GM13977 (cell line): ENCODE measurements at places on chromosomes 4 and X.

DNA sequence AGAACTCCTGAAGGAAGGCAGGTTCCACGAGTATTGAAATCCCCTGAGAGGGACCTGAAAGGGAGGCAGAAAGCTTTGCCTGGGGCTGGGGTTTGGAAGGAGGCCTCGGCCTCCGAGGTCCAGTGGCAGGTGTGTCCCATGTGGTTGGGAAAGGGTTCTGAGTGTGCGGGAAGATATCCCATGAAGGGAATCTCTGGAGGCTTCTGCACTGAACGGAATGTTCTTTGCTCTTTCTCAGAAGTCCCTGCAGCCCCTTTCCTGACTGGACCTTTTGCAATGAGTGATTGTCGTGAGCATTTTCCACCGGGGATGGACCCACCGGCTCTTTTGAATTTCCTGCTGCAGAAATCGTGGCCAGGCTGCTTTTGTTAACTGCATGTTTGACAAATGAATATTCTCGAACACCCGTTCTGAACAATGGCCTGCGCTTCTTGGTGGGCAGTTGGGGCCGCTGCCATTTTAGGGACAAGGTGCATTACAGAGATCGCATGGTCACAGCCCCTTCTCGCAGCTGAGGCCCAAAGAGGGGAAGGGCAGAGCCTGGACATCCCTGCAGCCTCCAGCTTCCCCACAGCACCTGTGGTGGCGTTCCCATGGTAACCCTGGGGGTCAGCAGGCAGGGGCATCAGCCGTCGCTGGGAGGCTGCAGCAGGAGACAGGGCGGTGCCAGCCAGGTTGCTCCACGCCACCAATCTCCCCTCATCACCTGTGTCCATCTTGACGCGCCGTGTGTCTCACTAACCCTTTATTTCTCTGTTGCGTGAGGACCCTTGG, 18.3 kb upstream of the HTRA3 start:
- DNase-seq, result no peak

GRCh38 chr4:53943345-53944085, 120.9 kb downstream of the CHIC2 start:
- no peak for DNase-seq

DNA sequence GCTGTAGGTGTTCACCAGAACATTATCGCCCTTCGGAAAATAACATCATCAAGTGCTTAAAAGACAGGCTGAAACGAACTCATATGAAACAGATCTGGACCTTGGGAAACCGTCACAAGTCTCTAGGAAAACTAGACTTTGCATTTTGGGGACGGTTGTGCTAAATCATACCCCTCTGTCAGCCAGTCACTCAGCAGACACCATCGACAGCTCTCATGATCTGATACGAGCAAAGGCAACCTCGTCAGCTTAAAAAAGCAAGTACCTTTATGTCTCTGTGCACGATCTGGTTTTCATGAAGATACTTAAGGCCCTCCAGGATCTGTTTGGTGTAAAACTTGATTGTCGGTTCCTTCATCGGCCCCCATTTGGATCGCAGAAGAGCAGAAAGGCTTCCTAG, 48.4 kb downstream of the PDHA1 start:
- DNase-seq, result no peak

GRCh38 chr4:40606239-40606767, 23.4 kb downstream of the RBM47 start:
- no peak for DNase-seq

DNA sequence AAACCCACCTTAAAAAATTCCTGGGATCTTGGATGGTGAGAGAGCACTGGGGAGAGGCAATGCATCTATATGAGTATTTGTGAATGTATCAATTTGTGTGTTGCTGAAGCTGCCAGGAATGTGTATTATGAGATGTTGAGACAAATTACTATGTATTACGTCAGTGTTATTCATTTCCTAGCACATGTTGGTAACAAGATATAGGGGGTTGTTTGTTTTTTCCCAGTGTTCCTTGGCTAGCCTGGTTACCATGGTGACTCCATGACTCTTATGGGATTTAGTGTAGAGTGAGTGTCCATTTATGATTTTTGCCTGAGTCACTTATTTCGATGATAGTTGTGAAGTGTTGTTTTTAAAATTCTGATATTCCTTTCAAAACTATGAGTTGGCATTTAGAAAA, 65.6 kb downstream of the RAB40A start:
- DNase-seq, result no peak

- DNase-seq, result no peak
These were observed 63.3 kb downstream of the KCNIP4 start for GRCh38 chr4:21885241-21885640.

- DNase-seq, result no peak
These were observed 240.3 kb upstream of the ANXA3 start for GRCh38 chr4:78311306-78311705.

DNA sequence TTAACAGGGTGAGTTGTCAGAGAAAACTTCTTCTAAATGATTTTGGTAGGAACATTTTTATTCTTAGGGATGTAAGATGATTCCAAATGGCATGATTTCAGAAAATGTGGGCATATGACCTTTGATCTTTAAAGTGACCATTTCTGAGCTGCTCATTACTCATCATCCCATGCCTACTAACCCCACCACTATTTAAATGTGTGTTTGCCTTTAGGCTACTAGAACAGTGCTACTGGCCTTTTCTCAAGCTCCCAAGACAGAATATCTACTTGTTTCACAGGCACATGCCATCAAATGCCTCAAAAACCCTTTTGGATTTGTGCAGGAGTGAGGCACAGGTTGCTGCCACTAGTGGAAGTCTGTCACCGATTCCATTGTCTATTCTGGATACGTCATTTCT, 428.2 kb downstream of the ADAM29 start:
- no peak for DNase-seq

DNA sequence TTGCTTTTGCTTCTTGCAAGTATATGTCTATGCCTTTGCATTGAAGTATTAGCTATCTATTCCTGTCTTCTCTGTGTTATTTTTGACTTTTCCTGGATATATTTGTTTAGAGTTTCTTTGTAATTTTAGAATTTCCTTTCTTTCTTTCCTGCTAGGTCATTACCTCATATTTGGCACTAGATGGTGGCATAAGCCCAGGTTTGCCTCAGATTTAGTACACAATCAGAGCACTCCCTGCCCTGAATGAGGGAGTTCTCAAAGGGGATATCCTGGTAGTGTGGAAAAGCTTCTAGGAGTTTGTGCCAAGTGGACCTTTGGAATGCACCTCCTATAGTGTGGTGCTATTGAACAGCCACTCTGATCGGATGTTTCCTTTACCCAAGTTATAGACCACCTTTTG, 181.6 kb downstream of the UGT8 start:
- DNase-seq, result no peak

- no peak for DNase-seq
These were observed 184.9 kb downstream of the NPFFR2 start for GRCh38 chr4:72216539-72217277.

- no peak for DNase-seq
These were observed 418.2 kb downstream of the STIM2 start for GRCh38 chr4:27278615-27279375.

DNA sequence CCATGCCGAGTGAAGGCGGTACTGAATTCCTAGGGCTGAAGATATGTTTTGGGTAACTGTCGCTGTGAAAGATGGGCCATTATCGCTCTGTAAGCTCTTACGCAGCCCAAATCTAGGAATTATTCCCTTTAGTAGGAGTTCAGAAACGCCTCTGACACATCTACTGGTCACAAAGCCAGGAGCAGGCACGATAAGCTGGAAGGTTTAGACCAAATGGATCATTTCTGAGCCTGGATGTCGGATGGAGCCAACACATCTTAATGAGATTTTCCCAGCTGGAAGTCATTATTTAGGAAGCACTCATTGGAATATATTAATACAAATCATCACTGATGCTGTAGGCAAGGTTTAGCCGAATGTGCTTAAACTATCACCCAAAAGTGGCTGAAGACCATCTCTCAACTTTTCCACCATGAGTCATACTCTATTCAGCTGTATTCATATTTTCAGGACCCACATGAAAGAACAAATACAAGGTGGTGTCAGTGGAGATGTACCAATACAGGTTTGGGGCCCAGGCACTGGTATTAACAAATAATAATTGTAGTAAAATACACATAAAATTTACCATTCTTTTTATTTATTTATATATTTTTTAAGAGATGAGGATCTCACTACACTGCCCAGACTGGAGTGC, 34.2 kb upstream of the ATRX start:
- DNase-seq, result no peak

DNA sequence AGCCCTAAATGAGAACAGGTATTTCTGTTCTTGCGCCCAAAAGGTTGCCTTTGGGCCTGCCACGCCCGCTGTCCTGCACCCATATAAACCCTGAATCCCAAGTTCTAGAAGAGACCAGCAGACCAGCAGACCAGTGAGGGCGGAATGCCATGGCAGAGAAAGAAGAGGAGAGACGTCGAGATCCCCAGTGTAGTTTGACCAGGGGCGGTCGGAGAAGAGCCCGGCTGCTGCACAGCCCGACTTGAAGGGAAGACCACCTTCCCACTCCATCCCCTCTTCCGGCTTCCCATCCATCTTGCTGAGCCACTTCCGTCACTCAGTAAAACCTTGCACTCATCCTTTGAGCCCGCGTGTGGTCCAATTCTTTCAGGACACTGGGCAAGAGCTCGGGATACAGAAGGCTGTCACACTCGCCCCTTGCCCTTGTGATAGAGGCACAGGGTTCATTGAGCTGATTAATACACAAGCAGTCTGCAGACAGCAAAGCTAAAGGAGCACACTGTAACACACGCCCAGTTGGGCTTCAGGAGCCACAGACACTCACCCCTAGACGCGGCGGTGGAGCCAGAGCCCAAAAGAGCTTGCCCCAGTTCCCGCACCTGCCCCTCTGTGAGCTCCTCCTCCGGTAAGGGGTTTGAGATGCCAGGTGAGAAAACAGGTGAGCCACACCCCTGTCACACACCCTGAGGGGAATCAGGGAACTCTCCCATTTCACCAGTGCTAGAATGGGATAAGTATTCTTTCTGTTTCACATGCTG, 230.8 kb downstream of the PCDH10 start:
- DNase-seq, result no peak

DNA sequence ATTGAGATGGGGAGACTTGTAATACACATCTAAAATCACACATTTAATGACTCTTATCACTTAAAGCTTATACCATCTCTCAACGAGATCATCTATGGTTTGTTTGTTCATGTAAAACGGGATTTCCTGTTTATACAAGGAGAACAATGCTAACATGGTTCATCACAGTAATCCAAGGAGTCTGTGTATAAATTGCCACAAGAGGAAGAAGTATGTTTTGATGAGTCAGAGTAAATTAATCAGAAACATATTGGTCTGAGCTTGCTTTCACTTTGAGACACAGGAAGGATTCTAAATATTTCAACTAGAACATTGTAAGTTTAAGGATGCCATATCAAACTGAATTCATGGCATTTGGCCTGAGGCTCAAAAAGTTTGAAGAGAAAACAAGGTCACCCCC, 594.1 kb downstream of the GLUD2 start:
- DNase-seq, result no peak

GRCh38 chrX:65598559-65599147, 64.1 kb upstream of the LAS1L start:
- no peak for DNase-seq

DNA sequence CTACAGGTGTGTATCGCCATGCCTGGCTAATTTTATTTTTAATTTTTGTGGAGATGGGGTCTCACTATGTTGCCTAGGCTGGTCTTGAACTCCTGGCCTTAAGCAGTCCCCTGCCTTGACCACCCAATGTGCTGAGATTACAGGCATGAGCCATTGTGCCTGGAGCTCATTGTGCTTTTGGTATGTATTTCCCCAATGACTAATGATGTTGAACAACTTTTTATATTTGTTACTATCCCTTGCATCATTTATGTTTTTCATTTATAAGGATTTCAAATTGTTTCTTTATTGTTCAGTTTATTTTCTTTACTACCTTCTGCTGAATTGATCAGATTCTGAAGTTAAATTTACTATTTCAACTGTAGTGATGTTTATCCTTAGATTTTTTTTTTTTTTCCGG, 199.7 kb downstream of the CEP135 start:
- DNase-seq, result no peak

DNA sequence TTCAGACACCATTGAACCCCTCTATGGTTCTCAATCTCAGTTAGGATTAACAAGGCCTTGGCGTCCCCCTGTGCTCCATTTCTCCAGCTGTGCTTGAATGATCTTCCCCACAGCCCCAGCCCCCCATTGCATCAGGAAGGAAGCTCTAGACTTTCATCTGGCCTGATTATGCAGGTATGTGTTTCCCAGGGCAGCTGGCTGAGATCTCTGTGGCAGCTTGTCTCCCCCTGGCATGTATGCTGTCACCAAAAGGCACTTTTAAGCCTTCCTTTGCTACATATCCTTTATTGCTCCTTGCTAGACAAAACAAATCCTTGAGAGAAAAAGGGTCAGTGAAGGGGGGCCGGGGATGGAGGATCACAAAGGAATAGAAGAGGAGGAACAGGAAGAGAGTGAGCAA, 1056.0 kb upstream of the SLIT2 start:
- DNase-seq, result no peak

- no peak for DNase-seq
These were observed 73.2 kb downstream of the PAK3 start for GRCh38 chrX:111169141-111169540.

DNA sequence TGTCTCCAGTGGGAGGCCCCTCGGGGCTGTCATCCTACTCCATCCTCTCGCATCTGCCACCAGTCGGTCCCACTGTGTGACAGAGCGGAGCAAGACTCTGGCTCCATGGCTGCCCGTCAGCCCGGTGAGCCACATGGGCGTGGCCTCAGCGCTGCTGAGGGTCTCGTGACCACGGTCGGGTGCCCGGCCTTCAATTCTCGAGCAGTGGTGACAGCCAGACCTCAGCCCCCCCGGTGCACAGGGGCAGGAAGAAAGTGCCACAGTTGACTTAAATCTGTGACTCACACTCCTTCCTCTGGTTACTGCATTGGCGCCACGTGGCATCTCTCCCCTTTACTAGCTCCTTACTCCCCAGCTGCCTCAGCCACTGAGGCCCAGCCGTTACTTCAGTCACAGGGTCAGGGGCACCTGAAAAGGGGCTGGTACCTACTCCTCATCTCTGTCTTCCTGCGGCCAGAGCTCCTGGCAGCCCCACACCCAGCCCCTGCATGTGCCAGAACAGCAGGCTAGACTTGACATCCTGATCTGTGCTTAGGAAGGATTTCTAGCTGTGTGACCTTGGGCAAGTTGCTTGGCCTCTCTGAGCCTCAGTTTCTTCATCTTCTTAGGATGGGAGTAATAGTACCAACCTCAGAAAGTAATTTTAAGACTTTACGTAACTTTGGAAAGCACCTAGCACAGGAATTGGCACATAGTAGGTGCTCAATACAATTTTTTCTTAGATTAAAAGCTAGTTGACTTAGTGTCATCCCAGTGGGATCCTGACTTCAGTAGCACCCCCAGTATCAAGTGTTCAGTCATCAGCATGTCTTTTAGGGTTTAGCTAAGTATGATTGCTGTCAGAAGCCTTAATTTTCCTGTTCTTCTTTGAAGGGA, 66.1 kb downstream of the TNIP2 start:
- peak; percentile 48 for DNase-seq

DNA sequence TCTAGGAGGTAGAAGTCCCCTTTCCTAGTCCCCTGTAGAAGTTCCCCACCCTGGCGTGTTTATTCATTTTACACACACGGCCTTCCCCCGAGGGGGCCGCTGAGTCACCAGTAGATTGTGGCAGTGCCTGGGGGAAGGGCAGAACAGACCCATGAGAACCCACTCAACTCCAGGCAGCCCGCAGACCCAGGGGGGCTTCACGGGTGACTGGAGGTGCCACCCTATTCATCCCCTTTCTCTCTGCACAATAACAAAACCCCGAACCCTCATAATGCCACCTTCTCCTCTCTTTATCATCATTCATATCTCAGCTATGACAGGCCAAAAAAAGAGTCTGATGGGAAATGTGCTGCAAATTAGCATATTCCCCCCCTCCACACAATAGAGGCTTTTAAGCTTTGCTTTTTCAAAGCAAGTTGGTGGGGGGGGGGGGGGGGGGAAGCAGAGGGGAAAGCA, 20.4 kb upstream of the GPM6B start:
- no peak for DNase-seq
